ENCODE measurements at places on chromosomes 2 and 18.

- no peak for DNase-seq
Observed at GRCh38 chr2:236799391-236800026, 229.9 kb downstream of the ACKR3 start.

DNA sequence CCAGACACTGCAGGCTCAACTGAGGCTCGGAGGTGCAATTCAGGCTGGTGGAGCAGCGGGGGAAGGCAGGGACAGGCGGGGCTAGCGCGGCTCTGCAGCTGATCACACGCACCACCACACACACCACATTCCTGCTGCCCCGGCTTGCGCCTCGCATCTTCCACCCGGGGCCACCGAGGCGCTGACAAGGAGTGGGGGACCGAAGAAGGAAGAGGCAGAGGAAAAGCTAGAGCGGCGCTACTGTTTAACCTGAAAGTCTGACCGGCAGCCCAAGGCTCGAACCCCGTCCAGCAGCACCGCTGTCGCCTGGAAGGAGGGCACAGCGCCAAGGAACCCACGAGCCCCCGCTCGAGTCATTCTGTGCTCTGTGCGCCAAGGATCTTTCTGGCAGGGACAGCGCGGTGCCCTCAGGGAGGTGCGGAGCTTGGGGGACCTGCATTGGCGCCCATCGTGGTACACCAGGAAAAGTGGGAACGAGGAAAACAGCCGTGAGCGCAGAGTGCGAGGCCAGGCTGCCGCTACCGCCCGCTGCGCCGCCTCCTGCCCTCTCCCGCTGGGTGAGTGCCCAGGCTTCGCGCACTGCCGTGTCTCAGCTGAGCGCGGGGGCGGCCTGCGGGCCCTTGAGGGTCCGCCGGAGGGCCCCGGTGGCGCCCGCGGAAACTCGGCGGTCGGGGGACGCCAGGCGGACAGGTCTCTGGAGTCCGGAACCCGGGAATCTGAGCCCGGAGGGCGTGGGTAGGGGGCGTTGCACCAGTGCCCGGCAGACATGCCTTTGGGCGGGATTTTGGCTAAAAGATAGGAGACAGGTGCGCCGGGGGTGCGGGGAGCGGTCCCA is 860 bp upstream of the KCNJ3 start:
- no peak for DNase-seq

DNA sequence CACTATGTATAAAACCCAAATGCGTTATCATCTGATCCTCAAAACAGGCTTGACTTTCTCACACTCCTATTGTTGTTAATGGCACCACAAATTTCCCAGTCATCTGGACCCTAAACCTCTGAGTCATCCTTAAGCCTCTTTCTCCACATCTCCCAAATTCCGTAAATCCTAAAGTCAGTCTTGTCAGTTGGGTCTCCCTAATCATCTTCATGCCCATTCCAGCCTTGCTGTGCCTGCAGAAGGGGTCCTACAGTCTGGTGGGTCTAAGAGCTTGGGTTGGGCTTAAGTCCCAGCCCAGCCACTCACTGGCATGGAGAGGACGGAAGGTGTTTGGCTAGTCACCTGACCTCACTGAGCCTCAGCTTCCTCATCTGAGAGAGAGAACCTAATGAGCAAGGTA is 265.1 kb upstream of the SIX3 start:
- no peak for DNase-seq

- DNase-seq, result peak; percentile 23
Observed at GRCh38 chr2:177296040-177296439, 31.5 kb upstream of the NFE2L2 start.
